ENCODE measurements at places on chromosomes 5 and 9. TPM values are rescaled to one million over a fixed set of nuclear protein-coding genes. Genes with fewer than 3 reads are reported as not detected.

DNA sequence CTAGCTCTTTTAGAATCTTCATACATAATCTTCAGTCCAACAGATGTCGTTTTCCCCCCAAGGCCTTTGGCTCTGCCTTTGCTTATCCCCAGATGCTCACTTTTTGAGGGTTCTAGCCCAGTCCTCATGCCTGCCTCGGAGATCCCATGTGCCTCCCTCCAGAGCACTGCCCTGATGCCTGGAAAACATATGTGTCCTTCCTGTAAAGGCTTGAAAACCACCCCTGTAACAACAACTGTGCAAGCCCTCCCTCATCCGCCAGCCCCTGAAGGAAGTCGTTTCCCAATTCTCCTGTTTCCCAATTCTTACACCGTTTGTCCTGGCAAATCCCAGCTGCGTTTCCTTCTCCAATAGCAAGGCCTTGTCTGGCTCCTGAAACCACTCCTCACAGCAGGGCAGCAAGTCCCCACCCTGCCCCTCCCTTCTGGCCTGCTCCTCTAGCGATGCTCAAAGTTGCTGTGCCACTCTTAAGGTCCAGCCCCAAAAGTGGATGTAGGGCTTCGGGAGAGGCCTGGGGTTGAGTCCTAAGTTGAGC is 52.2 kb downstream of the SLC36A1 start:
- no peaks in the 10 kb centered on the region for H3K36me3 ChIP-seq
- no peak overlapping the region for H3K27ac ChIP-seq
- H3K27me3 ChIP-seq = no peaks in the 10 kb centered on the region
- H3K4me3 ChIP-seq = no peak overlapping the region
- peaks cover 4% of the 10 kb centered on the region for H3K4me1 ChIP-seq

DNA sequence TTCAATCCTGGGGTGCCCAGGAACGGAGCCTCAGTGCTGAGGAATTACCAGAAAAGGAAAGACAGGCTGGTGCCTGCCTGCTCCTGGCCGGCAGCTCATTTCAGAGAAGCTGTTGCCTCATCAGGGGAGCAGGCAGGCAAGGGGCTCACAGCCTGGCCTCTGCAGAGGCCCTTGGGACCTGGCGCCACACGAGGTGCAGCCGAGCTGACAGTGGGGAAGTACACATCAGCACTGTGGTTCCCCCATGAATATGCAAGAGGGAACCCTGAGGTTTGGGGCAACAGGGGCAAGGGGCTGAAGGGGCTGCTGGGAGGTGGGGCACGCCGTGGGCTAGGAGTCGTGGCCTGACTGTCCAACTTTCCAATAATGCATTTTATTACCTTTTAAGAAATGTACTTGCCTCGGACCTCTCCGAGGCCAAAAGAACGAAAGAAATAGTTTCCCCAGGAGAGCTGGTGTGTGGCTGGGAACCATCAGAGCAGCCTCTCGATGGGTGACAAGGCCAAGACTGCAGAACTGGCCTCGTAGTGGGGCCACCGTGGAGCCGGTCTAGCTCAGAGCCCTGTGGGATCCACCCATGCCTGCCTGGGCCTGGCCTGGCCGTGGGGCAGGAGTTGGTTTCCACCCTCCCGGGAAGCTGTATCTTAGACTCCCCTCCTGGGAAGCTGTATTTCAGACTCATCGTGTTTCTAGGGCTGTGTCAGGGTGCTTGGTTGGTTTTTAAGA is 198.6 kb downstream of the PAX5 start:
- H3K36me3 ChIP-seq = no peaks in the 10 kb centered on the region
- no peaks in the 10 kb centered on the region for H3K4me1 ChIP-seq
- H3K27ac ChIP-seq = no peak overlapping the region
- DNase-seq = no peak
- H3K4me3 ChIP-seq = no peak overlapping the region

- H3K4me3 ChIP-seq = peak overlapping the region; percentile 72
- no peaks in the 10 kb centered on the region for H3K36me3 ChIP-seq
- no peak overlapping the region for H3K27ac ChIP-seq
- H3K4me1 ChIP-seq = peaks cover 9% of the 10 kb centered on the region
- H3K27me3 ChIP-seq = peaks cover 13% of the 10 kb centered on the region
These were observed 94.1 kb upstream of the LIFR start for GRCh38 chr5:38650540-38650939.

DNA sequence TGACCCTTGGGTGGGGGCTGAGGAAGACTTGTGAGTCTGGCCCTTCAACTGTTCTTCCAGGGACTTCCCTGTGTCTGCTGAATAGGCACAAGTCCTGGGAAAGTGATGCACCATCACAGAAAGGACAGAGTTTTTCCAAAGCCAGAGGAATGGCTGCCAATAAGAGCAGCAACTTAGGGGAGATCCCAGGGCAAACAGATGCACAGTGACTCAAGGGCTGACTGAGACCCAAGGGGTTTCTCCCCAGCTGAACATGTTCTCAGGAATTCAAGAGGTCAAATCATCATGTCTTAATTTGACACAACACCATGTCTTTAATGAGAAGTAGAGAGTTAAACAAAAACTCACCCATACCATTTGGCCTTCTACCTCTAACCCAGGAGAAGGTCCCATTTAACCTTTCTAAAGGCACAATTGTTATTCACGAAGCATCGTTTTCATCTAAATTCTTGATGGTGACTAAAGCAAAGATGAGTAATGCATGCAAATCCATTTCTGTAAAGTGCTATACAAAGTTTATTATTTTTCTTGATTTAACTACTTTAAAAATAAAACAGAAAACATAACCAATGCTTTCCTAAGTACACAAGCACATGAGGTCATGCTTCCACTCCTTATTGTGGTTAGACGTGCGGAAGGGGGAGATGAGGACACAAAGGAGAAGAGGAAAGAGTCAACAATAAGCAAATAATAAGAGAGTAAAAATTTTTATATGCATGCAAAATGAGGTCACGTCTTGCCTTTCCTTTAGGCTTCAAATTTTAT is 324.1 kb downstream of the PLK2 start:
- no peak for DNase-seq
- H3K36me3 ChIP-seq = no peaks in the 10 kb centered on the region
- no peak overlapping the region for H3K4me3 ChIP-seq
- no peaks in the 10 kb centered on the region for H3K27me3 ChIP-seq
- no peak overlapping the region for H3K27ac ChIP-seq

DNA sequence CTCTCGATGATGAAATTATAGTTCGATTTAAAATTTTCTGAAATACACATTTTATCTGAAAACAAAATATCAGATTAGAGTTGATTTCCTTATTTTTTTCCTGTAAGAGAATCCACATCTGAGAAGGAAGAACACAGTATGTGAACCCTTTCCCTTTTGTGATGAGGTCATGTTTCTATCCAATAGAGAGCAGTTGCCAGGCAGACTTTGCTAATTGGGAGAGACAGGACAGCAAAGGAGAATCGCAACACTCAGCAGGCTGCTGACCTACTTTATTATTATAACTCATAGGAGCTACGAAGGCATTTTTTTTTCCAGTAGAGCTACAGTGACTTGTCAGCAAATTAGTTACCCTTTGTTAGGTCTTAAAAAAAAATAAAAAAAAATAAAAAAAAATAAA is 242.1 kb downstream of the HCN1 start:
- H3K27ac ChIP-seq = no peak overlapping the region
- DNase-seq = no peak
- no peak overlapping the region for H3K4me3 ChIP-seq
- H3K4me1 ChIP-seq = no peaks in the 10 kb centered on the region
- H3K27me3 ChIP-seq = no peaks in the 10 kb centered on the region

DNA sequence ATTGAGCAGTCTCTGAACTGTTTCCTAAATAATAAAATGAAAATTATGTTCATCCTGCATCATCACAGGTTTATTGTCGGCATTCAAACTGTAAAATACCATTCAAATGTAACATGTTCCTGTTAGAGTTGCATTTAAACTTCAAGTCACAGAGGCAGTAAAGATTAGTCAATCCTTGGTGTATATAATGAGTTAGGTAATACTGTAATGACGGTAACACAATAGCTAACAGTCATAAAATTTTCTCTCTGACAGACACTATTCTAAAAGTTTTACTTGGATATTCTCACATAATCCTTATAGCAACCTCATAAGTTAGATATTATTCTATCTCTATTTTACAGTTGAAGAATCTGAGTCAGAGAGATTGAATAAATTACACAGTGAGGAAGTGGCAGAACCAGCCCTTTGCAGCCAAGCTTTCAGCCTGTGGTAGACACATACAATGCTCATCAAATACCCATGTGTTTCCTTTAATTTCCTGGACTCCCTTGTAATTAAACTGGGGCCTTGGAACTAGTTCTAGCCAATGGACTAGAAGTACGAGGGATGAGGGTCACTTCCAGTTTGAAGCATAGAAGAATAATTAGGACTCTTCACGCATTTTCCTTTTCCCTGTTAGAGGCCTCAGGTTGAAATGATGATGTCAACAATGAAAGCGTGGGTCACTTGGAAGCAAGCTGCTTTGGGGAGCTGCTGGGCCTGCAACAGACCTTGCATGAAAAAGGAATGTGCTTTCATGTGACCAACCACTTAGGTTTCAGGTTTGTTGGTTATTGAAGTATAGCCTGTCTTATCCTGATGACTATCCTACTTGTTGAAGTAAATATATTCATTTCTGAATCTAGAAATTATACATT is 12.3 kb upstream of the CAST start:
- no peak overlapping the region for H3K4me3 ChIP-seq
- no peak for DNase-seq
- H3K4me1 ChIP-seq = no peaks in the 10 kb centered on the region
- no peak overlapping the region for H3K27ac ChIP-seq
- H3K27me3 ChIP-seq = peaks cover 13% of the 10 kb centered on the region
- H3K36me3 ChIP-seq = no peaks in the 10 kb centered on the region

- DNase-seq = no peak
- no peak overlapping the region for H3K4me3 ChIP-seq
- H3K4me1 ChIP-seq = no peaks in the 10 kb centered on the region
- peaks cover 47% of the 10 kb centered on the region for H3K36me3 ChIP-seq
- H3K27me3 ChIP-seq = peaks cover 6% of the 10 kb centered on the region
These were observed 52.3 kb upstream of the ADAMTS2 start for GRCh38 chr5:179397516-179397915.

GRCh38 chr9:128551657-128552152 is 682 bp upstream of the SPTAN1 start:
- H3K36me3 ChIP-seq = no peaks in the 10 kb centered on the region
- peak overlapping the region; percentile 98 for H3K27ac ChIP-seq
- H3K27me3 ChIP-seq = no peaks in the 10 kb centered on the region
- DNase-seq = no peak
- H3K4me3 ChIP-seq = peak overlapping the region; percentile 90
- peaks cover 22% of the 10 kb centered on the region for H3K4me1 ChIP-seq

DNA sequence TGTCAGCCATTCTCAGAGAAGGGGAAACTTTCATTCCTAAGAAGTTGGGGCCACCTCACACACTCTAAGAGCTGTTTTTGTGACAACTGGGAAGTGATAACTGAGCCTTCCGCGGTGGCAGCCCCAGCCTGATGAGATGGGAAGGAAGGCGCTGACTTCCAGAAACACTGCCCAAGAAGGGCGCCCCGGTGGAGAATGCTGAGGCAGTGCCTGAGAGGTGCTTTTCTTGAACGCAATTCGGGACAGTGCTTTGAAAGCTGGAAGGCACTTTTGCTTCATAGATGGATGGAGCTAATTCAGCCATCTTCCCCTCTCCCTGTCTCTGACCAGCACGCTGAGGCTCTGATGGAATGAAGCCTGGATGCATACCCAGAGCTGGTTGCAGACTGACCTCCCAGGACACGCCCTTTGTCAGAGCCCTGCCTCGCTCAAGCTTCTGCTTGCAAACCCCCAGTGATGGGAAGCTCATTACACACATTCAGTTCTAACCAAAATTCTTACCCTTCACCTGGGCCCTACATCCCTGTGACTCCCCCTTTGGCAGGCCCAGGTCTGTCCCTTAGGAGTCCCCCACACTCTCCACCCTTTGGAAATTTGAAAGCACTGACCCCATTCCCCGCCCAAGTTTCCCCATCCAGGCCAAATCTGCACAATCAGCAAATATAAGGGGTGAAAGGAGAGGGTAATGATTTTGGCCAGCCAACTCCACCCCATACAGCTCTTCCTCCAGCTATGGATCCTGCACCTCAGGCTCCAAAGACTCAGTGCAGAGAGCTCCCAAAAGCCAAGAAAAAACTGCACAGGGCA is 66.6 kb upstream of the SLC25A51 start:
- H3K27ac ChIP-seq = no peak overlapping the region
- DNase-seq = peak; percentile 36
- H3K36me3 ChIP-seq = no peaks in the 10 kb centered on the region
- no peaks in the 10 kb centered on the region for H3K4me1 ChIP-seq

DNA sequence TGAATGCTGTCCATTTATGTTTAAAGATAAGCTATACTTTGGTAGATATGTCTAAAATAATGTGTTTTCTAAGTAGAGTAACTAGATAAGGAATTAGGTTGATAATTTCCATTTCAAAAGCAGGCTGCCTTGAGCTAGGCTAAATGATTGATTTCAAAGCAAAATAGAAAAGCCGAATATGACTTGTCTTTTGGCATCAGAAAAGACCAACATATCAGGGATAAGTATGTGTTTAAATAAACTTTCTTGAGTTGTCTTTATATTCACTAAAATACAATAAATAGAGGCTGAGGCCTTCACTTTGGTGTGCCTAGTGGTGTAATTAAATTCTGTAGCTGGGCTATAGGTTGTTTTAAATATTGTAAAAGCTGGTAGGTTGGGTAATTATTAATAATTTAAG is 569.0 kb downstream of the TAF11L14 start:
- no peaks in the 10 kb centered on the region for H3K27me3 ChIP-seq
- H3K4me3 ChIP-seq = no peak overlapping the region
- H3K4me1 ChIP-seq = no peaks in the 10 kb centered on the region

DNA sequence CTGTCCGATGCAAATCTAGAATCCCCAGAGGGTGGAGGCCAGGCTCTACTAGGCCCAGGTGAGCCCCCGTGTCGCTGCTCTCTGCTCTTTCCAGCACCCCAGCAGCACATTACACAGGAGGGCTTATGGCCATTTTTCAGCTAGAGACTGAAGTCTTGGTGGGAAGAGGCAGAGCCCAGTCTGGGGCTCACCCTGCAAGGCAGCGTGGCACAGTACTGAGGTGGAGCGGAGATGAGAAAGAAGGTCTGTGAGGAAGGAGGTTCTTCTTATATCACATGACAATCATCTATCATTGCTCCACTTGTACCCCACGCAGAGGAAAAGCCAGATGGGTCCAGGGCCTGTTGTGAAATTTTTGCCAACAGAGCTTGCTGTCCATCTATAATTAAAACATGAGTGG is 10.0 kb upstream of the KIF12 start:
- DNase-seq = no peak
- H3K27ac ChIP-seq = no peak overlapping the region
- H3K4me1 ChIP-seq = peaks cover 4% of the 10 kb centered on the region
- H3K36me3 ChIP-seq = no peaks in the 10 kb centered on the region

DNA sequence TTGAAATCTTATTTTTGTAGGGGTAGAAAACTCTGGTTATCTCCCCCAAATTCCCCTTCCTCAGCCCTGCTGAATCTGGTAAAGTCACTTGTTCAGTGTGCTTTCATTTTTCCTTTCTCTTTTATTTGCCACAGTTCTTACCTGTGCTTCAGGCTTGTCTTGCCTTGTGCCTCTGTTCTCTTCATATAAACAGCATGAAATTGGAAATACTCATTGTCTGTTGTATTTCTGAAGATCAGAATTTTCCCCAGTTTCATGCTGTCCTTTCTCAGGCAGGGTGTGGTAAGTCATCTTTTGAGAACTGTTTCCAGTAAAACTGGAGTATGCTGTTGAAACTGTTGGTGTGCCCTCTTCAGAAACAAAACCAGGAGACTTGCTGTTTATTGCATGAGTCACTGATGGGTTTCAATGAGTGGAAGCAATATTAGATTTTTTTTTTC is 7.0 kb downstream of the PAM start:
- peak overlapping the region; percentile 43 for H3K4me3 ChIP-seq
- no peaks in the 10 kb centered on the region for H3K36me3 ChIP-seq
- no peak overlapping the region for H3K27ac ChIP-seq
- no peaks in the 10 kb centered on the region for H3K27me3 ChIP-seq
- H3K4me1 ChIP-seq = peaks cover 37% of the 10 kb centered on the region

The TIFAB gene
- not detected for total RNA-seq

The OGN gene
- total RNA-seq = not detected

The WDR38 gene
- not detected for total RNA-seq

The SLC25A2 gene
- 2.5 TPM for total RNA-seq

The SPAAR gene
- total RNA-seq = not detected

The TAF11L10 gene
- not detected for total RNA-seq

The SURF4 gene
- total RNA-seq = 70.0 TPM

The C5orf52 gene
- total RNA-seq = not detected

Data from naive thymus-derived CD8-positive, alpha-beta T cell (primary cell).